CD4-positive, alpha-beta memory T cell (primary cell): ENCODE measurements at places on chromosomes 12 and 14. TPM values are rescaled to one million over a fixed set of nuclear protein-coding genes. Genes with fewer than 3 reads are reported as not detected.
A peak's percentile ranks its signal among the peaks of the same experiment; 100 is the strongest.

DNA sequence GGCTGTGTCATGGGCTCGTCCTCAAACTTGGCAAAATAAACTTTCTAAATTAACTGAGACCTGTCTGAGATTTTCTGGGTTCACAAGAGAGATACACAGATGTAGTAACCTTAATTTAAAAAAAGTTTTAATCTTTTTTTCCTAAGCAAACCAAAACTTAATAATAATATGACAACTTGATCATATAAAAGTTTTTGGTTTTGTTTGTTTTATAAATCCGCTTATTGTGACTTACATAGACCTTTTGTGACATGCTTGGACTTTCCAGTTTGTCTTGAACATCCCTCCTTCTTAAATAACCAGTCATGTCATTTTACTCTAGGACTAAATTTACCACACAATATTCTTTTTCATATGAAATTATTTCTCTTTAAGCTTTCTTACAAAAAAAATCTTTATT lies 8.5 kb downstream of the RDH12 start:
- no peak for DNase-seq

- peak; percentile 40 for DNase-seq
Measured at GRCh38 chr14:50667684-50667995, 466 bp downstream of the SAV1 start.

GRCh38 chr12:55694651-55695050 lies 13.1 kb downstream of the ITGA7 start:
- DNase-seq, result no peak

- DNase-seq, result no peak
Measured at GRCh38 chr12:20400003-20400402, 31.7 kb downstream of the PDE3A start.

DNA sequence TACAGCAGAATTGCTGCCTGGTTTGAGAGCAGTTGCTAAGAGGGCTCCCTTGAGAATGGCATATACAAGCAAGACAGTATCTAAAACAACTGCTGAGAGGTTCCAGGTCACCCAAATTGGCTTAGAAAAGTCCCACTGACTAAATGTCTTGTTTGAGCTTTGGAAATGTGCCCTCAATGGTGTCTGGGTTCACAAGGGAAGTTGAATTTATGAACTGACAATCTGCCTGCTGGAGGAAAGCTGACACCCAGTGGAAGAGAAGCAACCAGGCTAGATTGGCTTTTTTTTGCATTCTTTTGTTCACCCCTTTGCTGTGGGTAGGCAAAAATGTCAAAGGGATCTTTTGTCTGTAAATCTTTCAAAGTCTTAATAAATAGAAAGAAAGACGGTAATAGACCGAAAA lies 44.6 kb upstream of the NPFF start:
- DNase-seq, result no peak

DNA sequence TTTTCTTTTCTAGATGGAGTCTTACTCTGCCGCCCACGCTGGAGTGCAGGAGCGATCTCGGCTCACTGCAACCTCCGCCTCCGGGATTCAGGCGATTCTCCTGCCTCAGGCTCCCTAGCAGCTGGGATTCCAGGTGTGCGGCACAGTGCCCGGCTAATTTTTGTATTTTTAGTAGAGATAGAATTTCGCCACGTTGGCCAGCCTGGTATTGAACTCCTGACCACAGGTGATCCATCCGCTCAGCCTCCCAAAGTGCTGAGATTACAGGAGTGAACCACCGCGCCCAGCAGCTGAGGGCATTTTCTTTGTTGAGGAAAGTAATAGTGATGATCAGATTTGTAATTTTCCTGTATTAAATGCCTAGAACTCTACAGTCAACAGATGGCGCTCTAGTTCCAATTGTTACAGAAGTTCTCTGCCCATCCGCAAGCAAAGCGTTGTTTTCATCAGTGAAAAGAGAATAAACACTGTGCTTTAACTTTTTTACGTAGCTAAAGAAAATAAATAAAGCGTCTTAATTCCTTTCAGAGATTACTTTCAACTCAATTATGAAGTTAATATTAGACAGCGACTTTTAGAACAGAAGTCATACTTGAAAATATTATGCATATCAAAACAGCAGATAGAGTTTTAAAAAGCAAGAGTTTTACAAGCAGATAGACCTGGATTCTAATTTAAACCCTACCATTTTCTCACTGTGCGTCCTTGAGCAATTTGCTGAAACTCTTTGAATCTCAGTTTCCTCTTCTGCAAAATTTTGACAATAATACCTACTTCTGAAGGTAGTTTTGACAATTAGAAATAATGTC lies 335.1 kb downstream of the DUSP6 start:
- DNase-seq, result peak; percentile 56

DNA sequence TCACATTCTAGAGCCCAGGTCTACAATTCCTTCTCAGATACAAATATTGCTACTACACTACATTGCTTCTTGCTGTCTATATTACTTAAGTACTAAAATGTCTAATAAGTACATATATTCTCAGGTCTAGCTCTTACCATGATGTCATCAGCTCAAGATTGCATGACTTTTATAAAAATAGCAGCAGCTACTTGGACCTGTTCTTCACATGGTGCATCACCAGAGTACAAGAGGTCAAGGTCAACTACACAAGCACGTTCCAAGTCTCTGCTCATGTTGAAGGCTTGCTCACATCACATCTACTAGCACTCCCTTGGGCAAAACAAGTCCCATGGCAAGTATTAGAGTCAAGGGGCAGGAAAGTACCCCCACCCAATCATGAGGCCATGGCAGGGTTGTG lies 465.6 kb downstream of the MED13L start:
- no peak for DNase-seq

DNA sequence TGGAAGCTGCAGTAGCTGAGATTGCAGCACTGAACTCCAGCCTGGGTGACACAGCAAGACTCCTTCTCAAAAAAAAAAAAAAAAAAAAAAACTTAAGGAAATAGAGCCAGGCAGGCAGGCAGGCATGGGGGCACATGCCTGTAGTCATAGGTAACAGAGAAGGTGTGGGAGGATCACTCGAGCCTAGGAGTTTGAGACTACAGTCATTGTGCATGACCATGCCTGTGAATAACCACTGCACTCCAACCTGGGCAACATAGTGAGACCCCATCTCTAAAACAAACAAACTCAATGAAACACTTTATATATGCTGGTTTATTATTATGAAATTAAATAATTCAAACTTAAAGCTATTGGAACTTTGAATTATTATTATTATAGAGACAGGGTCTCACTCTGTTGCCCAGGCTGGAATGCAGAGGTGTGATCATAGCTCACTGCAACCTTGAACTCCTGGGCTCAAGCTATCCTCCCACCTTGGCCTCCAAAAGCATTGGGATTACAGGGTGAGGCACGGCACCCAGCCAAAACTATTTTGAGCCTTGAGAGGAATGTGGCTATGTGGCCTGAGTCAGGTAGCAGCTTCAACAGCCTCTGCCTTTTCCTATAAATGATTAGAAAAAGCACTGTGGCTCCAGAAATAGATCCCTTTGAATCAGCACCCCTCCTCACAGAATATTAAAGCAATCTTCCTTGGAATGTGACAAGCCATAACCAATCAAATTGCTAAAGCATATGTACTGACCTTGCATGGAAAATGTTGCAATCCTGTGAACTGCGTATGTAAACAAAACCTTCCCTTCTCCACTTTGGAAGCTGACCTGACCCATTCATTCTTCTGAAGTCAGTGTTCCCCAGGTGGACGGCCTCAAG lies 34.7 kb upstream of the YY1 start:
- DNase-seq, result no peak

- no peak for DNase-seq
Measured at GRCh38 chr12:1934831-1935230, 16.4 kb upstream of the CACNA2D4 start.

- no peak for DNase-seq
Measured at GRCh38 chr14:55889124-55889523, 229.1 kb upstream of the PELI2 start.

DNA sequence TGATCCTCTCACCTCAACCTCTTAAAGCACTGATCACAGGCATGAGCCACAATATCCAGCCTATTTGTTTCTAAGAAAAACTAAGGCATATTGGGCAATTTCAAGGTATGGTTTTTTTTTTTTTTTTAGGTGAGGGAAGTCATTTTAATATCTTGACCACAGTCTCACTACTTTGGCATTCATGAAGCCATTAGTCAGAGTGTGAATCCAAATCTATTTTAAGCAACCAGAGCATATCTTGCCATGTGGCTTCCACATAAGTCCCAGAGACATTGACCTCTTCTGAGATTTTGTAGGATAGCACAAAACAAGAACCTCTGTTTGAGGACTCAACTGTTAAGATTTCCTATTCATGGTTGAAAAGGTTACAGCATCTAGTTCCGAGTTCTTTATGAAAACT lies 130.3 kb upstream of the RBM19 start:
- no peak for DNase-seq

DNA sequence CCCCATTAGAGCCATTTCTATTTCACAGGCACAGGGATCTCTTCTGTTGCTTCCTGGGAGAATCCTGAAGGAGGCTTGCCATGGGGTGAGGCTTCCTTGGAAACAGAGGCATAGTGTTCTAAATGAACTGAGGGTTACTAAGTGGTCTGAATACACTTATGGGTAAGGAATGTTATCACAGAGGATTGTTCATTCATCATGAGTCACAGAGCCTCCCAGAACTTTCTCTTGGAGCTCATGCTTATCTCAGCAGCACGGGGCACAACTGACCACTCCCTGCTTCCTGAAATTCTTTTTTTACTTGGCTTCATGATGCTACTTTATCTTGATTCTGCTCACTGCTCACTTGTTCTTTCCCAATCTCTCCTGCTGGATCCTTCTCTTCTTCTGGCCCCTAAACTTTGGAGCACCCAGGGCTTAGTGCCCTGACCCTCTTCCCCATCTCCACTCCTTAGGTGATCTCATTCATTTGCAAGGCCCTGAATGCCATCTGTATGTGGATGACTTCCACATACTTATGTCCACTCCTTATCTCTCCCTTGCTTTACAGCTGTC lies 57.9 kb downstream of the ANO6 start:
- no peak for DNase-seq

DNA sequence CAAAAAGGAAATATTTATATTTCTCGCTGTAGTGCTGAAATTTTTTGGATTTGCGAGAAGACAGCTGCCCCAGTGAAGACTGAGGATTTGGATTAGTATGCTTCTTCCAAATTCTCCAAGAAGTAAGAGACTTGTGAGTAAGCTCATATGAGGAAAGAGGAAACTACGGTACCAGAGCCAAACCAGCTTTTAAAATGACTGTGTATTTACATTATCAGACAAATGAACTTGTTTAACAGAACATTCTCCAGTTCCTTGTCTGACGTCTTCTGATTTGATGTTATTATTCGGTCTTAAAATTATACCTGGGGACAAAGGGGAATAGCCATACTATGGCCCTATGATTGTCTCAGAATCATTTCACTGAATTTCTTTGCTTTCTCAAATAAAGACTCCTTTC lies 8.0 kb downstream of the CLEC12B start:
- DNase-seq, result no peak

GRCh38 chr12:93243689-93244513 lies 133.8 kb upstream of the NUDT4 start:
- DNase-seq, result no peak

- DNase-seq, result no peak
Measured at GRCh38 chr12:67969134-67969802, 20.0 kb upstream of the IFNG-AS1 start.

- no peak for DNase-seq
Measured at GRCh38 chr14:93788543-93789227, 400 bp upstream of the PRIMA1 start.

- DNase-seq, result no peak
Measured at GRCh38 chr12:11885261-11886038, 185.3 kb upstream of the BCL2L14 start.

GRCh38 chr14:102822311-102822863 lies 45.1 kb downstream of the TRAF3 start:
- DNase-seq, result no peak

DNA sequence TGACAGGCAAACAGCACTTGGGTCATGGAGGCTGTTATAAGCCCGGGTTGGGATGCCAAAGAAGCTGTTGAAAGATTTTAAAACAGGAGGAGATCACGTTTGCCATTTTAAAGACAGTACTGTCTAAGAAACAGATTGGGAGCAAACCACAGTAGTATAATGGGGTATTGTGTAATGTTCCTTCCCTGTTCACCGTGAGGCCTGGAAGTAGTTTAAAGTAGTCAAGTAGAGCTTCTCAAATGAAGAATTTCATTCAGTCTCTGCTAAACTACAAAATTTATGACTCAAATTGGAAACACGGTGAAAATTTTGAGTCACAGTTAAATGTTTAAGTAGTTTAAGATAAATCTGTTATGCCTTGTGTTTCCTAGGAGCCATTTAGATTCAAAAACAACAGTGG lies 35.8 kb downstream of the ATP2A2 start:
- no peak for DNase-seq

- no peak for DNase-seq
Measured at GRCh38 chr14:47207617-47208016, 467.8 kb downstream of the MDGA2 start.

DNA sequence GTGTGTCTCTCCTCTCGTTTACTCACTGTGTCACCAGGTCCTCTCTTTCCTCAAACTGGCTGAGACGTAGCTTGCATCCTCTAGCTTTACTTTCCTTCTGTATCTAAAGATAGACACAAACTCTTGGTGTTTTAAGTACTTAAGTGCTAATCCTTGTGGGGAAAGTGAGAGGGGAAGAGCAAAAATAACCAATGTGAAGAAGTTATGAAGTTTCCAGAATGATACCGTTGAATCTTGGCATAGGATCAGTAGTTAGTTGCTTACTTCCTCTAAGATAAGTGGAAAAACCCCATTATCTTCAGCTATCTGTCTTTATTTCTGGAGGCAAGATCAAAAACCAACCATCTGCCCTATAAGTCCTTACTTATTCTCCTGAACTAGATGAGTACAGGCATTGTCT lies 10.6 kb downstream of the FAR2 start:
- DNase-seq, result no peak

RPS6KA5 gene
- 28.8 TPM for polyA plus RNA-seq

DCN gene
- polyA plus RNA-seq, result not detected

FOXA1 gene
- polyA plus RNA-seq, result not detected

COX8C gene
- not detected for polyA plus RNA-seq

FOXN4 gene
- not detected for polyA plus RNA-seq

LALBA gene
- not detected for polyA plus RNA-seq

OVCH1 gene
- not detected for polyA plus RNA-seq
